ENCODE measurements at places on chromosomes 3 and 15.

- DNase-seq: no peak
Observed at GRCh38 chr3:98886525-98886924, 15.0 kb downstream of the DCBLD2 start.

DNA sequence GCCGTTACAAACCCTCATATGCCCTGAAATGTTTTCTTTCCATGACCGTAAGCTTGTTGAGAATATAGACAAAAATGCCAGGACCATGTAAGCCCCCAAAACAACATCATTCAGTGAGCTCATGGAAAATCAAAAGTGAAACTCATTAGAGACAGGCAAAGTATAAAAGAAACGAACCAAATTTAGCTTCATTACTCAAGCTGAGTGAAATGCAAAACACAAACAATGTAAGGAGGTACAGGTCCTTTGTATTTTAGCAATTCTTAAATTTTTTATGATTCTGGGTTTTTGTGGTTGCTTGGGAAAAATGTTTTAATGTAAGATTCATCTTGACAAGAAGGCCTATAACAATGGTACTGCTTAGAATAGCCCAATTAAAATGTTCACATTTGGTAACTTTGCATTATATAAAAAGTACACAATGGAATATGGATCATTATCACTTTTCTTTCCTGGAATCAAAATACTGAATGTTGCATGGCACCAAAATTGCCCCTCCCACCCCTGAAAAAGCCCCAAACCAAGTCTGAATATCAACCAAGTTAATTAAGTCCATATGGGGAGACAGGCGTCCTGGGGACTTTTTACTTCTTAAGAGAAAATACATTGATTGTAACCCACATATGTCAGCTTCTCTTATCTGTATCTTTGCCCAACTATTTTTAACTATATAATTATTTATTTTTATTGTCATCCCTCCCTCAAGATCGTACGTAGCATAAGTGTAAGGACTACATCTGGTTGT, 247.7 kb upstream of the CDIN1 start:
- no peak for DNase-seq

- DNase-seq: no peak
Observed at GRCh38 chr15:85692873-85693272, 101.9 kb downstream of the KLHL25 start.

- no peak for DNase-seq
Observed at GRCh38 chr3:177591379-177591778, 394.1 kb upstream of the TBL1XR1 start.

DNA sequence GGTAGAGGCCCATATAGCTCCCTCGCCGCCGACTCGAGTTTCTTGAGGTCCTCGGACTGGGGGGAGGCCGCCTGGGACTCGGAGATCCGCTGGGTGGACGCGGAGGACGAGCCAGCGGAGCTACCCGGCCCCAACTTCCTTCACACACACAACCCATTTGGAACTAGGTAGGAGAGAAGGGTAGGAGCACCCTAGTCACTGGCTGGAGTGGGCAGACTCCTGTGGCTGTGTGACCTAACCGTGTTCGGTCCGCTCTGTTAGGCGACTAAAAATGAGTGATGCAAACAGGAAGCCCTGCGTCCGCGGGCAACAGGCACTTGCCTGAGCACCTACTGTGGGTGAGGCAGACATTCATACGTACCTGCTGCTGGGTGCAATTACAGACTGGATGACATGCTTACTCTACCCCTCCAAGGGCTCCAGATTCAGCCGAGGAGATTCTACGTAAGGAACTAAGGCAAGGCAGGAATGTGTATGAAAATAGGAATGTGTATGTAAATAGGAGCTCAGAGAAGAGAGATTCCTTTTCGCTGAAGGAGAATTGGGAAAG, 4.6 kb upstream of the SIN3A start:
- no peak for DNase-seq

GRCh38 chr3:194396859-194397756, 2.0 kb downstream of the GP5 start:
- DNase-seq: no peak

DNA sequence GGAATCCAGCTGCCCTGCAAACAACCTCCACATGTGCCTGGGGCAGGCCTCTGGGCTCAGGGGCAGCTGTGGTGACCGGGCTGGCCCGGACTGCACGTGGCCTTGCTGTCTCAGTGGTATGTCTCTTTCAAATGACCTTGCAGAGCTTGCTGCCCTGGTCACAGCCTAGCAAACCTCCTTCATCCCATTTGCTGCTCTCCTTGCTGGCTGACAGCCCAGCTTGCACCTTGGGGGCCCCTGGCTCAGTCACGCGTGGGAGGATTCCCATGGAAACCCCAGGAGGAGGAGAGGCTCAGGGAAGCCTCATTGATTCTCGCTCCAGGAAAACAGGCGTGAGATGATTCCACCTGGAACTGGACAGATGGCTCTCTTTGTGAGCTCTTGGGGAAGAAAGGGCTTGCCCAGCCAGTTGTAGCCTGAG, 5.6 kb downstream of the SPSB4 start:
- no peak for DNase-seq

- DNase-seq: no peak
Observed at GRCh38 chr15:26739791-26740190, 33.1 kb downstream of the GABRB3 start.

GRCh38 chr15:41855261-41855961, 16.8 kb downstream of the PLA2G4B start:
- DNase-seq: no peak

DNA sequence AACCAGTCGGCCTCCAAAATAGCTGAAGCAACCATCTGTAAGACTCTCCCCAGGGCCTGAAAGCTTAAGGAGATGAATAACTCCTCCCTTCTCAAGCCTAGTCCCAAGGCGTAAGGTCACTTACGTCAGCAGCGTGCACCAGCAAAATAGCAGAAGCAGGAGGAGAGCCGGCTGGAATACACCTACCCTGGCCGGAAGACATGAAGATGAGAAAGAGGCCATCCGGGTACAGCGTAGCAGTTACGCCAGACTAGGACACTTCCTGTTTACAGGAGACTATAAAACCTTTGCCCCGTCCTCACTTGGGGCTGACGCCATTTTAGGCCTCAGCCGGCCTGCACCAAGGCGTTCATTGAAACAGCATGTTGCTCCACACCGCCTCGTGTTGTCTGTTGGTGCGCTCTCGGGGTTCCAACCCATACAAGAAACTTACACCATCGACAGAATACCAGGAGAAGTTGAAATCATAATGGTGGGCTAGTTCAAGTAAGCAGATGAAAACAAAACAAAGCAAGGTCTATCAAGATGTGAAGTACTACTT, 2.5 kb downstream of the CFAP92 start:
- no peak for DNase-seq

DNA sequence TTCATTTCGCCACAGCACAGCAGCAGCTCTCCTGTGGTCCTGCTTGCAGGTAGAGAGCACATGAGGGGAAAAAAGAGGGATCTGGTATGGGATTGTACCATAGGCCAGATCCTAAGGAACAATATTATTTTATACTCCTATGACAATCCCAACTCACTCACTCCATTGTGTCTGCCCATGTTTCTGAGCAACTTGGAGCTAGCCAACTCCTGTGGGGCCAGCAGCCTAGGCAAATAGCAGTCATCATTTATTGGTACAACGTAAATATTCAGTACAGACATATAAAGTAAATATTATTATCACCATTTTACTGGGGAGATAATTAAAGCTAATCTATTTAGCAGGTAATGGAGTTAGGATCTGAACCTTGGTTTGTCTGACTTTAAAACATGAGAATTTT, 148.4 kb downstream of the MECOM start:
- DNase-seq: no peak

DNA sequence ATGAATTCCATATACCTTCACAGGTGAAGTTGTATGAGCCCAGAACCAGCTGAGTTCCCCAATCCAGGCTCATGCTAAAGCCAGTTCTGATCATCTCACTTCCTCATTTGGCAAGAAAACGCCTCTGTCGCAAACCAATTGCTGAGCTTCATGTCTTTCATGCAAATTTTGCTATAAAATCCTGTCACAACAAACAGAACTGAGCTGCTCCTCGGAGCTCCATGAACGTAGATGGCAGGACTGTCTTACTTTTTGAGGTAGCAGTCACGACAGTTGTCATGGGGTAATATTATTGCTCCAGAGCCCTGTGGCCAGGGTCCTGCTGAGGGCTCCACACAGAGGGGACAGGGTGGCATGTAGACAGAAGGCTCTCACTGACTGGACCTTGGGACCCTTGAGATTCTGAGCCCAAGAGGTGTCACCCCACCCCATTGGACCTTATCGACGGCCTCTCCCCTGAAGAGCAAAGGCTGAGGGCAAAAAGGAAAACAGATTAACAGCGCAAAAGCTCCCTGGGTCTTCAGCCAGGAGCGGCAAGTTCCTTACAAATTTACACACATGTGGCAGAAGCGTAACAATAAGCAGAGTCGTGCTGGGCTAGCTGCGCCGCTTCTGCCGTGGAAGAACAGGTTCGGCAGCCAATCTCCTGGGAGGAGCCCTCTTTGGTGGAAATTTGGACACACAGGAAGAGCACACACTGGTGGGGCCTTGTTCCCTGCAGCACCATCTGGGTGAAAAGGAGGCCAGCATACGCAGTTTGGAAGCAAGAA, 249.2 kb downstream of the OPA1 start:
- DNase-seq: no peak

DNA sequence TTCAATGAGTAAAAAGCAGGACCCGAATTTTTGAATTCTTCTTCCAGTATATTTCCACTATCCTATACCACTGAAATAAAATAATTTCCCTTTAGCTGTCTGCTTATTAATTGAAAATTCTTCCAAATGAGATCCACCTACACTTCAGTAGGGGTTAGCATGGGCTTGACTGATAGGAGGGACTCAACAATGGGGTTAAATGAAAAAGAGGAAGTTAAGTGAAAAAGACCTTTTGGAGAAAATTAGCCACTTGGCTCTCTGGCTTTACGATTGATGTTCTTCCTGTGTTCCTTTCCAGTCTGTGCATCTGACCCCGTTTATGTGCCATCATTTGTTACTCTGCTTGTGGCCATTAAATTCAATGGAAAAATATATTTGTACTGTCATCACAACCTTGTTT, 54.0 kb upstream of the GCNT3 start:
- no peak for DNase-seq

All from central memory CD8-positive, alpha-beta T cell (primary cell).